ENCODE measurements at places on chromosomes 5 and 9. TPM values are rescaled to one million over a fixed set of nuclear protein-coding genes. Genes with fewer than 3 reads are reported as not detected.

The ANKRD33B gene
- total RNA-seq, result 2.6 TPM

The LCN2 gene
- 2.1 TPM for total RNA-seq

The CYSRT1 gene
- total RNA-seq, result not detected

The BTNL9 gene
- 9.9 TPM for total RNA-seq

The DOCK8 gene
- 13.0 TPM for total RNA-seq
